Effector memory CD8-positive, alpha-beta T cell (primary cell): ENCODE measurements at places on chromosomes 5 and 9.

DNA sequence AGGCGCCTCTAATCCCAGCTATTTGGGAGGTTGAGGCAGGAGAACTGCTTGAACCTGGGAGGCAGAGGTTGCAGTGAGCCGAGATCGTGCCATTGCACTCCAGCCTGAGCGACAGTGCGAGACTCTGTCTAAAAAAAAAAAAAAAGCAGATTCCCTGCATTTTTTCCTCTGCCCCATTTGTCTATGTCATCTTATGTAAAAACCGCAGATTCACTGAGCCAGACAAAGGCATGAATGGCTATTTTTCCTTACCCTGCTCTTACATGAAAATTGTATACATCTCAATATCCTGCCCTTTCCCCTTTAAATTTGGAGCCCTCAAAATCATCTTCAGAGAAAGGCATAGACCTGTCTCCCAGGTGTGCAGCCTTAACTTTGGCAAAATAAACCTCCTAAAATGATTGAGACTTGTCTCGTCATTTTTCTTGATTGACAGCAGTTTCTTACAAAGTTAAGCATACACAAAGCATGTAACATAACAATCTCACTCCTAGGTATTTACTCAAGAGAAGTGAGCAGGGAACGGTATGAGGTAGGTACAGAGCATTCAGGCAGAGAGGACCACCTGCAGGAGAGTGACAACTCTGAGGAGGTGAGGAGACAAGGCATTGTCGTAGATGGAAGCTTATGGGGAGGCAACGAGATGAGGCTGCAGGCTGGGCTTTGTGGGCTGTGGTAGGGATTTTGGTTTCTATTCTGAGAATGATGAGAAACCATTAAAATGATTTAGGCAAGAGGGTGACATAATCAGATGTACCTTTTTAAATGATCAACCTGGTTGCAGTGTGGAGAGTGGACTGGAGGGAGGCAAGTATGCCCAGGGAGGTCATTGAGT lies 65.7 kb upstream of the IL6ST start:
- DNase-seq, result no peak

- no peak for DNase-seq
Observed at GRCh38 chr5:123610209-123610608, 98.2 kb downstream of the CSNK1G3 start.

DNA sequence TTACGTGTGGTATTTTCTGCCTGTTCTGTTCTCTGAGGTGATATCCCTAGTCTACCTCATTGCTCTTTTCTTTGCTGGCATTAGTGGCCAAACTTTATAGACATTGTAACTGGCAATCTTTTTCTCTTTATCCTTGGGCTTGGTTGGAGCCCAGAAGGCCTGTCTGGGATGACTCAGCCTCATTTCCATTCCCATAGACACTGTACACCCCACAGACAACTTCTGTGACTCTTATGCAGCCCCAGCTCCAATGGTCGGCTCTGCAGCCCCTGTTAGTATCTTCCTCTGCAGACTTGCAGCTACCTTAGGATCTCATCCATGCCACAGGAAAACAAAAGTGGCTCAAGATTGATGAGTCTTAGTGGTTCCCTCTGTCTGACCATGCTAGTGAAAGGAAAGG lies 79.8 kb downstream of the CFAP95 start:
- no peak for DNase-seq

GRCh38 chr9:126451316-126451885 lies 124.8 kb downstream of the MVB12B start:
- DNase-seq, result no peak

DNA sequence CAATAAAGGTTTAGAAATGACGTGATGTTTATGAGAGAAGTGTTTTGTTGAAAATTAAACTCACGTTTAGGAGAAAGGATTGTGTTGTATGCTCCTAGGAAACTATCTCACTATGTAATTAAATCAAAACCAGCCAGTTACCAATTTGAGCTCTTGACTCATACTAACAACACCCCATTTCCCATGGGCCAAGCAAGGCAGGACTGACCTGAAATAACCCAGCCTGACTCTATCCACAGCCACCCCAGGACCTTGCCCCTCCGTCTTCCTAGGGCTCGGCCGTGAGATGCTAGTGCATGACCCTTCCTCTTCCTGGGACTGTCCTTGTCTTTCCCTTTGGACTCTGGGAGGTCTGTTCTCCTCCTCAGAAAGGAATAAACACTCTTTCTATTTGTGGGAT lies 16.4 kb downstream of the TLR4 start:
- DNase-seq, result no peak

DNA sequence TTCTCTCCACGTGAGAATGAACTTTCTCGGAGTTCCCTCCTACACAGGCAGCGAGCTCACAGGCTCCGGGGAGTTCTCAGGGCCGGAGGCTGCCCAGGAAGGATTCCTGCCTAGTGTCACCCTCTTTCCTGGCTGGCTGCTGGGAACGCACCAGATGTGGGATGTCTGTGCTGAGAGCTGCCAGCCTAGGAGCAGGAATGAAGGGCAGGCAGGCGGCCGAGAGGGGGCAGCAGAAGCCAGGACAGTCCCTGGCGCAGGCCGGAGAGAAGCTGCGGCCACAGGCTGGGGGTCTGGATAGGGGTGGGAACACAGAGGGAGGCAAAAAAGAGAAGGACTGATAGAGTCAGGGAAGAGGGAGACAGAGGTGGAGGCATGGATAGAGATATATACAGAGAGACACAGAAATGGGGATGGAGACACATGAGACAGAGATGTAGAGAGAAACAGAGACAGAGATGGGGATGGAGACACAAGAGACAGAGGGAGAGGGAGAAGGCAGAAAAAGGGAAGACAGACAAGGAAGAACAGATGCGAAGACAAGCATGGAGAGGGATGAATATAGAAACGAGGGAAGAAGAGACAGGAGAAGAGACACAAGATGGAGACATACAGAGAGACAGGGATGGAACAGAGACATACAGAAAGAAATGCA lies 25.3 kb upstream of the ENHO start:
- DNase-seq, result no peak

GRCh38 chr5:170861917-170862766 lies at the start of gene RANBP17:
Gene RANBP17, plus strand, starts transcription at chr5:170862018.
- DNase-seq, result no peak

DNA sequence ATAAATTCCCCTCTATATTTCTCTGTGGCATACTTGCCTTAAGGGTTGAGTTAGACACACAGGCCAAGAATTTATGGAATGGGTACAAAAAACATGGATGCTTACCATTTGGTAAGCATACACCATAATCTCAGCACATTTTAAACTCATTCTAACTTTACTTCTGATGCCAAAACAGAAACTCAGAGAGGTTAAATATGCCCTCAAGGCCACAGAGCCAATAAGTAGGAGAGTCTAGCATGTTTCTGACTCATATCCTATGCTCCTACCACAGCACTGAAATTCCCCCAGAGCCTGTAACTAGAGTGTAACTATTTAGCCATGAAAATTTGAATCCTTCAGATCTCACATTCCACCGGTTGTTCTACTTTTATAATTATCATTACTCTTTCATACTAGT lies 559.7 kb downstream of the ACTL7B start:
- no peak for DNase-seq

DNA sequence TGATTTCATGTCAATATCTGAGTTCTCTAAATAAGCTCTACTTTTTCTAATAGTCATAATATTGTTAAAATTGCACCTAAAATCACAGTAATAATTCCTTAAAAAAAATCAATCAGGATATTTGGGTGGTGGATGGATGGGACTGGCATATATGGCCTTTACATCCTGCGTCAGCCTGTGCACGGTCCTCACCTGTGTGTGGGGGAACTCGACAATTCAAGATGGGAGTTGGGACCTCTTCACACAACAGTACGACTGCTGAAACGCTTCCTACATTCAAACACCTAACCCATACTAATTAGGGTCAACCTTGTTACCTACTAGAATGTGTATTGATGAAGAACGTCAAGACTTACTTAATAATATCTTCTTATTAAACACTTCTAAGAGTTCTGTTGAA lies 90.5 kb downstream of the OSMR start:
- no peak for DNase-seq

- DNase-seq, result no peak
Observed at GRCh38 chr9:106622164-106622487, 240.8 kb upstream of the ZNF462 start.

DNA sequence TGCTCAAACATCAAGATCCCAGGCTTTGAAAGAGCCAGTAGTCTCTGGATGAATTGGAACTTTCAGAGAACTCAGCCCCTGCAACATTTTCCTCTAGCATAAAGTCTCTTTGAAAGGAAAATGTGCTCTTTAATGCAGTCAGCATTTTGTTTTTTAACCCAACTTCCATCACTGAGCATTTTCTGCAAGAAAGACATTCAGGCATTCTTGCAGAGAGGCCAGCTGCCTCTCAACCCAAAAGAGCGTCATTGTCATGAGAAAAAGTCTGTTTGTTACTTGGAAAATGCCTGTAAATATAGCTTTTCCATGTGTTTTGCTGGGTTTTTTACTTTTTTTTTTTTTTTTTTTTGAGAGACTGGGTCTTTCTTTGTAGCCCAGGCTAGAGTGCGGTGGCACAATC lies 225.0 kb downstream of the ADAMTSL1 start:
- DNase-seq, result no peak

- DNase-seq, result no peak
Observed at GRCh38 chr9:135857371-135857786, 50.0 kb downstream of the CAMSAP1 start.

DNA sequence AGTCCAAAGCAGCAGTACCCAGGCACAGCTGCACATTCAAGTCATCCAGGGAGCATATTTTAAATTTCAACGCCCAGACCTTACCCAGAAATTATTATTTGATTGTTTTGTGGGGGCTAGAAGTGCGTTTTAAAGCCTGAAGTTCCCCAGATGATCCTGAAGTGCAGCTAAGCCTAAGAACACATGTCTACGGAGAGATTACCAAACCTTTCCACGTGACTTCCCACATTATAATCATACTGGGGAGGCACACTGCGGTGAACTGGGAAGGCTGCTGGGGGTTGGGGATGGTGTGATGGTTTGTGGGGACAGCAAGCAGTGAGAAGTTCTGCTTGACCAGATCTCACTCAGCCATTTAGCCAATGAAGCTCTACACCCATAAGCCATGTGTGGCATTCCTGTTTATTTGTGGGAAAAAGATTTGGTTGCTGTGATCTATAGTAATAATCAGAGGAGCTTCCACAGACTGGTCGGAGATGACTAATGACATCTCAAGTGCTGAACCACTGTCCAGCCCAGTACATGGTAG lies 93.4 kb upstream of the CDH6 start:
- no peak for DNase-seq

- no peak for DNase-seq
Observed at GRCh38 chr5:148290271-148291195, 21.7 kb upstream of the SPINK7 start.

- no peak for DNase-seq
Observed at GRCh38 chr9:135379540-135380267, 99.9 kb upstream of the PPP1R26 start.

DNA sequence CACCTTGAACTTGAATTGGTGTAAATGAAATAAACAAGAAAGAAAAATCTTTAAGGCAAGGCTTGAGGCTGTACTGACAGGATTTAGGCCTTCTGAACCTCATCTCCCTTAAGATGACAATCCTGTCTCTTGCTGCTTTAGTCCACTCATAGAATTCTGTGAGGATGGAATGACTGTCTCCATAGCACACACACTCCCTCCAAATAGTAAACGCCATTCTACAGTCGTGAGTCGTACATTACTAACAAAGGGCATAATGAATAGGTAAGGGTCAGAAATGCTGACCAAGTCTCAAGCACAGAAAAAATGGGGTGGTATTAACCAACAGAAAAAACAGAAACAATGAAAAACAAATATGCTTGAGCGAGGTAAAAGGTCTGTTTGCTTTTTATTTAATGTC lies 71.8 kb upstream of the SIMC1 start:
- no peak for DNase-seq

GRCh38 chr5:129069292-129069691 lies 25.3 kb upstream of the ISOC1 start:
- DNase-seq, result no peak

GRCh38 chr9:133066181-133066983 lies 4.6 kb downstream of the CEL start:
- no peak for DNase-seq

GRCh38 chr9:120583958-120584369 lies 4.0 kb upstream of the CDK5RAP2 start:
- peak; percentile 36 for DNase-seq

DNA sequence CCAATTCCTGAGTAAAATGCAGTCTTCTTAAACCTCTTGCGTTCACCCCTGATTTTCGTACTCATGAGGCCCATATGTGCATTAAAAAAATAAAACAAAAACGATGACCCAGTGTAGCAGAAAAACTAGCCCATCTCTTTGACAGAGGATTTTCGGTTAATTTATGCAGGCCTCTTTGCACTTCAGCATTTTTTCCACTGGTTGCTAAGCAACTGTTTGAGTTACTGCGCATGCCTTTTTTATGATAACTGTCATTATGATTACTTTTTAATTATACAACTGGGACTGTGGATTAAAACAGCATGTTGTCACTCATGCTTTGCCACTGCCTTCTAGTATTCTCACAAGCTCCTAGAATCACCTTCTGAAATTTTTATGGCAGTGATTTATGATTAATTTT lies 165.0 kb downstream of the SMARCA2 start:
- no peak for DNase-seq

DNA sequence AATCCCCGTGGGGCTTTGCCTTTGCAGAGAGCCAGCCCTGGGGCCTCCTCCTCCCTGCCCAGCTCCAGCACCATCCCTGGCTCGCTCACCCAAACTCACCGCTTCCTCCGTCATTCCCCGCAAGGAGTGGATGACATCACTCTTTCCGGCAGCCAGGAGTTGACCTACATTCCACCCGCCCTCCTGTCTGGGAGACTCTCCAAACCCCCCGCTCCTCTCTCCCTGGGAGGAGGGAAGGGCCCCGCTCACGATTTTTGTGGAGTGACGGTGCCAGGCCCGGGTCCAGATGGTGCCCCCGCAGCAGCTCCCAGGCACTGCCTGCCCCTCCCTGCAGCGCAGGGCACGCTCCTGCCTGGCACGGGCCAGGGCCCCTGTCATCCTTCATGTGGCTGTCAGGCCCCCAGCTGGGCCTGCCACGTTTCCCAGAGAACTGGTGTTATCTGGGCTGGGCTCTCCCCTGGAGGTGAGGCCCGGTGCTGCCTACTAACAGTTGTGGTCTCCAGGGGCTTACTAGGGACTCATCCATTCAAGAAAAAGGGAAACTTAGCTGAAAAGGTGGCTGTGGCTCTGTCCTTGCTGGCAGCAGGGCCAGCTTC lies 52.3 kb downstream of the NTNG2 start:
- DNase-seq, result no peak

GRCh38 chr5:77394064-77394715 lies 97.9 kb downstream of the WDR41 start:
- no peak for DNase-seq
